ENCODE measurements at places on chromosomes 5 and 9. TPM values are rescaled to one million over a fixed set of nuclear protein-coding genes. Genes with fewer than 3 reads are reported as not detected.
A peak's percentile ranks its signal among the peaks of the same experiment; 100 is the strongest.

The HSD17B3 gene
- total RNA-seq = 6.0 TPM

The HACD4 gene
- total RNA-seq = 2.0 TPM

GRCh38 chr9:111866976-111867375, 29.6 kb upstream of the UGCG start:
- DNase-seq = no peak
- no peak overlapping the region for H3K27ac ChIP-seq
- H3K36me3 ChIP-seq = no peaks in the 10 kb centered on the region
- no peak overlapping the region for H3K4me3 ChIP-seq
- H3K27me3 ChIP-seq = no peaks in the 10 kb centered on the region

- H3K27me3 ChIP-seq = no peaks in the 10 kb centered on the region
- H3K4me3 ChIP-seq = no peak overlapping the region
- DNase-seq = peak; percentile 59
- H3K36me3 ChIP-seq = peaks cover 4% of the 10 kb centered on the region
- H3K27ac ChIP-seq = no peak overlapping the region
These were observed 67.4 kb upstream of the TBC1D9B start for GRCh38 chr5:179974946-179975712.

DNA sequence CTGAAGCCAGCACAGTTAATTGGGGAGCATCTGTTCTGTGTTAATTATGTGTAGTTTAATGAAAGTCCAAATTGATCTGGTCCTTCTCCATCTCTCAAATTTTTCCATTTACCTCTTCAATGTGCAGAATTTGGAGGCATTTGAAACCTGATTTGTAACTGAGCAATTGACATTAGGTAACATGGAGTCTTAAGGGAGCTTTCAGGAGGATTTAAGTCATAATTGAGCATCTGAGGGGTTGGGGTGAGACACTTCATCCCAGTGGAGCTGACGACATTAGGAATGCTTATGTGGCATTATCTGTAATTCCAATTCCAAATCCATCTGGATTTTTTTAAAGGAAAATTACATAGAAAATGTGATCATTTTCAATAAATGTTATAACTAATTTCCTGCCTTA, 1015.9 kb downstream of the TLE1 start:
- no peak for DNase-seq
- H3K4me1 ChIP-seq = no peaks in the 10 kb centered on the region
- no peak overlapping the region for H3K4me3 ChIP-seq

- no peak overlapping the region for H3K4me3 ChIP-seq
- H3K4me1 ChIP-seq = no peaks in the 10 kb centered on the region
- no peak overlapping the region for H3K27ac ChIP-seq
- no peaks in the 10 kb centered on the region for H3K27me3 ChIP-seq
- no peak for DNase-seq
These were observed 54.3 kb downstream of the TSTD2 start for GRCh38 chr9:97578846-97579245.

- H3K4me3 ChIP-seq = peak overlapping the region; percentile 19
- H3K4me1 ChIP-seq = peaks cover 91% of the 10 kb centered on the region
- no peaks in the 10 kb centered on the region for H3K27me3 ChIP-seq
- peak overlapping the region; percentile 99 for H3K27ac ChIP-seq
- DNase-seq = no peak
These were observed 12.9 kb downstream of the PRRC2B start for GRCh38 chr9:131406563-131407436.

- no peaks in the 10 kb centered on the region for H3K27me3 ChIP-seq
- H3K27ac ChIP-seq = peak overlapping the region; percentile 60
- peaks cover 27% of the 10 kb centered on the region for H3K36me3 ChIP-seq
- no peak overlapping the region for H3K4me3 ChIP-seq
- DNase-seq = peak; percentile 77
These were observed 16.3 kb downstream of the TCERG1 start for GRCh38 chr5:146463446-146463845.
